ENCODE measurements at places on chromosomes 1 and 21.

DNA sequence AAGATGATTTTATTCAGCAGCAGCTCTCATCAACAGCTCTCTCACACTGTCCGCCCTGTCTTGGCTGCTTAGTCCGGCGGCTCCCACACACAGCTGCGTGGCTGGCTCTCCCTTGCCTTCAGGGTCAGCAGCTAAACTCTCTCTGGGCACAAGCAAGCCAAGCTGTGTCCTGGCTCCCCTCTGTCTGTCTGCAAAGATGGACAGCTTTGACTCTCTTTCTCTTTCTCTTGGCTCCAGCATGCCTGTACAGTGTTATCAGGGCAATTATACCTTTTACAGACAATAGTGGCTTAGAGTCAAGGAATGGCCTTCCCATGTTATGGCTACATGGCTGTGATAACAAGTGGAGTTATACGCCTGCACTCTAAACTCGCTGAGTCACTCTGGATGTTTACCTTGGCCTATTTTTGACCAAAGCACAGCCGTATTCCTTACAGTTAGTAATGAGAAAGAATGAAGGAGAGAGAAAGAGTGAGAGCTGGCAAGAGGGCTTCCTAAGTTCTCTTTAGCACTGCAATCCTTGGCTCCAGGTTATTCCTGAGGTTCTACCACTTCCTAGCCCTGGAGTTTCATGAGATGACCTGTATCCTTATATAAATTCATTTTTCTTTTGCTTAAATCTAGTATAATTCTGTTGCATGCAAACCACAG, 59.9 kb upstream of the ZSWIM5 start:
- DNase-seq, result no peak

DNA sequence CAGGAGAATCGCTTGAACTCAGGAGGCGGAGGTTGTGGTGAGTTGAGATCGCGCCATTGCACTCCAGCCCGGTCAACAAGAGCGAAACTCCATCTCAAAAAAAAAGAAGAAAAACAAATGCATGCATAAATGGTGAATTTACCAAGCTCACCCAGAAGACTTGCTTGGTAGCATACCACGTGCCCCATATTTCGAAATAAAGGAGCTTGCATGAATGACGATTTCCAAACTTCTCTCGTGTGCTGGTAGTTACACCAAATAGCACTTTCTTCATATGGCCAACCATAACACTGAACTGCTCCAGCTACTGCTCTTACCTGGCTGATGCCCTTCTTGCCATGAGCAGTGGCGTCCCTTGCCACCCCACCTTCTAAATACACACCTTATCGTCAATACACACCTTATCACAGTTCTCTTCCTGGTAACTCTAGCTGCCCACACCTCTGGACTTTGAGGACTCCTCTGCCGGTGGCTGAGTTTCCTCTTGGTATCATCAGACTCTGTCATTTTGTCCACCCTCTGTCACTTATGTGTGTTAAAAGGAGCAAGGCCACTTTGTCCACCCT, 2.8 kb downstream of the DOP1B start:
- DNase-seq, result no peak

GRCh38 chr1:157311730-157312081, 173.5 kb upstream of the ETV3 start:
- DNase-seq, result no peak

GRCh38 chr1:46333300-46334029, 7.1 kb upstream of the NSUN4 start:
- peak; percentile 20 for DNase-seq

GRCh38 chr1:116553386-116554115, 17.3 kb downstream of the CD58 start:
- no peak for DNase-seq

DNA sequence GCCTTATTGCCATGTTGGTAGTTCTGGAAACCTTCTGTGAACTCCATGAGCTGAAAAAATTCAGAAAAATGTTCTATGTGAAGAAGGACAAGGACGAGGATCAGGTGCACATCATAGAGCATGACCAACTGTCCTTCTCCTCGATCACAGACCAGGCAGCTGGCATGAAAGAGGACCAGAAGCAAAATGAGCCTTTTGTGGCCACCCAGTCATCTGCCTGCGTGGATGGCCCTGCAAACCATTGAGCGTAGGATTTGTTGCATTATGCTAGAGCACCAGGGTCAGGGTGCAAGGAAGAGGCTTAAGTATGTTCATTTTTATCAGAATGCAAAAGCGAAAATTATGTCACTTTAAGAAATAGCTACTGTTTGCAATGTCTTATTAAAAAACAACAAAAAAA, 57.4 kb downstream of the KCNK1 start:
- peak; percentile 71 for DNase-seq

GRCh38 chr1:51901151-51901550, 22.6 kb upstream of the NRDC start:
- no peak for DNase-seq

GRCh38 chr1:182395906-182396305, 4.3 kb upstream of the GLUL start:
- DNase-seq, result peak; percentile 38

DNA sequence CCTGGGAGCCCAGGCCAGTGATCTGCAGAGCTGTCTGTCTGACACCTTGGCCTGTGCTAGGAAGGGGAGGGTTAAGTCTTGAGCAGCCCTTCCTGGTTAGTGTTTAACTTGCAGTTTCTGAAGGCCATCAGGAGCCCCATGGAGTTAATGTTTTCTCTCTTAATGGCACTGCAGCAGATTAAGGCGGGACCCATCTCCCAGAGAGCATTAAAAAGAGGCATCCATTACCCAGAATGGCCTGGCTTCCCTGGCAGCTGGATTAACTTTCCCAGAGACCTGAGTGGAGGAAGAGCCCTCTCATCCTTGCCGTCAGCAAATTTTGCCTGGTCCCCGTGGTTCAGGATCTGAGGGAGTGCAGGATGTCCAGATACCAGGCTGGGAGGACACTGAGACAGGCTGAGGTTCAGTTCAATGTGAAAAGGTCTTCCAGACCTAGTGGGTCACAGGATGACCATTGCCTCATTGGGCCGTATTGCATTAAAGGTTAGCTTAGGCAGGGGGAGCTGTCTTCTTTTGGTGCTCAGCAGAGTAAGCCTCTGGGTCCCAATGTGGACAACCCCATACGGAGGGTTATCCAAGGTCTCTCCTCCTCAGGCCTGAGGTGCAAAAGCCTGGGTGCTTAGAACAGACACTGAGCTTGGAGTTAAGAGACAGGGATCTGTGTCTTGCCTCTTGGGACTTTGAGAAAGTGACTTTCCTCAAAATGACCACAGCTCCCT, 522.6 kb downstream of the PTPRU start:
- no peak for DNase-seq

GRCh38 chr1:230464671-230465070, 38.5 kb upstream of the PGBD5 start:
- DNase-seq, result peak; percentile 41

DNA sequence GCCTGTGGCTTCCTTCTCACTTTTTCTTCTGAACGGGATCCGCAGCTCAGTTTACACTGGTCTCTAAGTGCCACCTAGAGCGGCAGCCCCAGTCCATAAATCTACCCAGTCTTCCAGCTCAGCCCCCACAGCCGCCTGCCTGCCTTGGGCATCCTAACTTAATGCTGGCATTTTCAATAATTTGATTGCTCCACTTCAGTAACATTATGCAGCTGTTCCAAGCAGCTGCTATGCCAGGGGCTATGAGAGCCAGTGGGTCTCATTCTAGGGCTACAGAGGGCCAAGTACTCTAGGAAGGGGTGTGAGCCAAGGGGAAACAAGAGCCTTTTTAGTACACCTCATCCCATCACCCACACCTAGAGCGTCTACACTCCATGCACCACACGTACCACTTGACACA, 48.4 kb upstream of the COA6 start:
- no peak for DNase-seq

DNA sequence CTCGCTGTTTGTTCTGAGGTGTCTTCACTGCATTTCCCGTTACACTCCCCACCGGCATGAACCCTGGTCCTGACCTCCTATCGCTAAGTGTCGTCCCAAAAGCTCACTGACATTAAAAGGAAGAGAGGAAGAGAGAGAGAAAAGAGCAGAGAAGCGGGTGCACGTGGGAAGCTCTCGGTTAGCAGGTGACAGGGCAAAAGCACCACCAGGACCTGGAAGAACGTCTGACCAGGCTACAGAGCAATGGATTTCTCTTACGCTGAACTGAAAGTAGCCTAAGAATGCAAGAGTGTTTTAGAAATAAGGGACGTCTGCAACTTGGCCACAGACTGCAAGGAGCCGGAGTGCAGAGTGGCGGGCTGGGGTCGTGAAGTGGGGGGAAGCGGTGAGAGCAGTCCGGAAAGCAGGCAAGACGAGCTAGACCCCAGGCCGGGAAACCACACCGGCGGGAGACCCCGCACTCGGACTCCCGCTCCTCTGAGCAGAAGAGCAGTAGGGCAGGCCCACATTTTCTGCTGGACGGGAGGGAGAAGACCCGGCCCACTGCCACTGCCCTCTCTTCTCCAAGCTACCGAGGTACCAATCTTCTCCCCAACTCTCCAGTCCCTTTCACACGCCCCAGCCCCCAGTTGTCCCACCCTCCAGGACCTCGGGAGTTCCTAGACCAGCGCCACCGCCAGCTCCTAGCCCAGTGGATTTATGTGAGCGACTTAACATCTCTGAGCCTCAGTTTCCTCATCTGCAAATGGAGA, 8.3 kb upstream of the MPZL1 start:
- no peak for DNase-seq

DNA sequence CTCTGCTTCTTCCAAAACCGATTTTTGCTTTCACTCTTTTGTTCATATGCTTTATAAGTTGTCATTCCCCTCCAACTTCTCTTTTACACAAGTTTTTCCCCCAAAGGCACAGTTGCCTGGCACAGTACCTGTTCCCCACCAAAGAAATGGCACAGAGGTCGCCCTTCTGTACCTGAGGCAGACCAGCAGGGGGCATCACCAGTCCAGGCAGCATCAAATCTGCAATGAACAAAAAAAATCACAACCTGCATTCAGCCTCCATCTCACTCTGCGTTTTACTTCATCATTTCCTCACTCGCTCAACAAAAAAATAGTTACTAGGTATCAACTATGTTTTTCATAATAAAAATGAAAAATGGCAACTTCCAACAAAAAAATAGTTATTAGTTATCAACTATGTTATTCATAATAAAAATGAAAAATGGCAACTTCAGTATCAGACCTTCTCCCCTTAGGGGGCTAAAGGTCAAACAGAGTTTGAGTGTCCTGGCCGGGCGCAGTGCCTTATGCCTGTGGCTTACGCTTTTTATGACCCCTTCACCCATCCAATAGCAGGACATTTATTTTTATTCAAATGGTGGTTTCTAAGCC, 4.1 kb downstream of the EIF2D start:
- DNase-seq, result no peak

GRCh38 chr1:34188418-34188817, 11.7 kb downstream of the C1orf94 start:
- DNase-seq, result no peak

- DNase-seq, result no peak
These were observed 69.2 kb downstream of the LMX1A start for GRCh38 chr1:165287329-165287728.

GRCh38 chr1:144551543-144552424, 40.9 kb upstream of the PPIAL4F start:
- DNase-seq, result peak; percentile 95

DNA sequence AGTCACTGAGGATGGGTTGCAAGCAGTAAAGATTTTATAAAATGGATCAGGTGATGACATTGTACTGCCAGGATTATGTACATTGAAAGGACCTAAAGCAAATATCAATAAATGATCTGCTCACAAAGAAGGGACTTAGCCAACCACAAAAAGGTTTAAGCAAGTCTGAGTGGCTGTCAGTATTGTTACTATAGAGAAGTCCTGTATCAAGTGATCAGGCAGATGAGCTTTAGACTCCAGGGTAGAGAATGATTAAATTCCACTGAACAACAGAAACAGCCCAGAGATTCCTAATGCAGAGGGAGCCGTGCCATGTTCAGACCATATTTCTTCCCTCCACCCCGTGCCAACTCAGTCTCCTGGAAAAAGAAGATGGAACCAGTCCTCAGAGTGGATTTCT, 138.9 kb downstream of the SETD4 start:
- DNase-seq, result no peak

- DNase-seq, result no peak
These were observed 5.8 kb downstream of the DCAF8 start for GRCh38 chr1:160256396-160257046.

DNA sequence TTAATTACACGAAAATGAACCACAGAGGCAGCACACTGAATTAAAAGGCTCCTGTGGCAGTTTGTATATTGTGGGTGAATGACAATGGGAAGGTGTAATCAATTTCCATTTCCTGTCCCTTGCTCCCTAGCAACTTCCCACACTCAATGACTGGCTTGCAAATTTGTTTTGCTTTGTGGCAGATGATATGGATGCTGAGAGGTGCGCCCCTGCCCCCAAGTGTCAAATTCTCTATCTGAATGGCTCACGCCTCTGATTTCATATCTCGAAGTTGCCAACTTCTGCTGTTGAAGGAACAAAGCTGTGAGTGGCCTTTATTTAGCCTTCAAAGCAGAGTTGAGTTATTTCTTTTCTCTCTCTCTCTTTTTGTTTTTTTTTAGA, 86.0 kb downstream of the FOXD2 start:
- DNase-seq, result no peak

DNA sequence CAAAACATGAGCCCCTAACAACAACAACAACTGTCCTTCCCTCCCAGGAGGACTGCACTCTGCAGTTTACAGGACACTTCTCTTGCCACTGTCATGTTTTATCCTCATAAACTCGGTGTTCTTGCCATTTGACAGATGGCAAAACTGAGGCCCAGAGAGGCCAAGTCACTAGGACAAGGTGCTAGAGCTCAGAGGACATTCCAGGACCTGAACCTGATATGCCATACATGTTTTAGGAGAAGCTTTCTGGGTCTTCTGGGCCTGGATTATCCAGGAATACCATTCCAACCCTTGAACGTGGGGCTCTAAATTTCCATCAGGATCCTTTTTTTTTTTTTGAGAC, 19.4 kb upstream of the TENT5B start:
- DNase-seq, result no peak

GRCh38 chr1:18938008-18938706, 18.3 kb downstream of the IFFO2 start:
- DNase-seq, result no peak

DNA sequence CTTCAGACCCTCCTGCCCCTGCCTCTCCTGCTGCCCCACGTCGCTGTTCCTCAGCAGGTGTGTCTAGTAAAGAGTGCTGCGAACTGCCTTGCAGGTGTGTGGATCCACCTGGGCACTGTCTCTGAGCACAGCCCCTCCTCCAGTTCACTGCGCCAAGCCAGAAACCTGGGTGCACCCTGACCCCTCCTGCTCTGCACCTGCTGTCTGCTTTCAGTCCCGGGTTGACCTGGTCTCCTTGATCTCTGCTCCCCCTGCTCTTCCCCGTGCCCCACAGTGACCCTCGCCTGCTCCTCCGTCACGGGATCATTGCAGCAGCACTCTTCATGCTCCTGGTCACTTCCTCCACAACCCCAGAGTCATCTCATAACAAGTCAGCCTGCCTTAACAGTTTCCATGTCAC, 6.5 kb downstream of the A3GALT2 start:
- DNase-seq, result no peak

GRCh38 chr21:44555200-44555875, 3.3 kb downstream of the KRTAP10-3 start:
- no peak for DNase-seq

Measured in globus pallidus (tissue), 1 donor.